ENCODE measurements at places on chromosomes 13 and 19. TPM values are rescaled to one million over a fixed set of nuclear protein-coding genes. Genes with fewer than 3 reads are reported as not detected.

GRCh38 chr19:33724721-33725060 lies 72.0 kb upstream of the KCTD15 start:
- no peak for DNase-seq

GRCh38 chr19:32101206-32101605 lies 244.2 kb upstream of the ZNF507 start:
- no peak for DNase-seq

The DACH1 gene
- total RNA-seq, result 2.0 TPM

DNA sequence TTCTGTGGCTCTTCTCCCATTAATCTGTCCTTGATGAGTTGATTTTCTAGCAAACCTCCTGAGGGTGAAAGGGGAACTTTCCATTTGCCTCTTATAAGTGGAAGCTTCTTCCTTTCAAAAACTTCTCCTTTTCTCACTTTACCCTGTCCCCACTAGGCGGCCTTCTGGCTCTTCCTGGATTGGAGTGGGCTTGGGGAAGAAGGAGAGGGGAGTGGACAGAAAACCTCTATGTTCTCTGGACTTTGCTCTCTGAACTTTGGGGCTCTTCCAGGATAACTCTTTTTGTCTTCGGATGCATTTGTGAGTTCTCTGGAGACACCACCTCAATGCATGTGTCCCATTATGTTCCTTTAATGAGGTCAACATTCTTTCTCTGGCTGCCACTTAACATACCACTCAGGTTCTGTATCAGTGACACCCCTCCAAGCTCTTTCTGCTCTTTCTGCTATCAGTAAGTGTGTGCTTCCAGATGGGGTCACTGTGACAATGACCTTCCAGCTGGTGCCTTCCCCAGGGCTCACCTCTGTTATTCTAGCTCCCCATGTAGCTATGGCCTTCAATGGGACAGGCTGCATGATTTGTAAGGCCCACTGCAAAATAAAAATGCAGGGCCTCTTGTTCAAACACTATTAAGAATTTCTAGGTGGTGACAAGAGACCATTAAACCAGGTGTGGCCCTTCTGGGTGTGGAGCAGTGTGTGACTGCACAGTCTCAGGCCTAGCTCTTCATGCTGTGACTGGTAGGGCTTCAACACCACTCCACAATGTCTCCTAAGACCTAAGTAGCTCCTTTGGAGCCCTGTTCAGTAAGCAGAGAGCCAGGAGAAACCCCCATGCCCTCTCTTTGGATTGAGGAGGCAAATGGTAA lies 389.2 kb downstream of the EFNB2 start:
- no peak for DNase-seq

GRCh38 chr19:47324502-47324901 lies 7.5 kb upstream of the C5AR2 start:
- DNase-seq, result no peak

- no peak for DNase-seq
Observed at GRCh38 chr13:100443278-100443997, 145.2 kb downstream of the GGACT start.
